Right ventricle myocardium superior (tissue), 1 donor: ENCODE measurements at places on chromosomes 3 and 15. TPM values are rescaled to one million over a fixed set of nuclear protein-coding genes. Genes with fewer than 3 reads are reported as not detected.

- no peak for DNase-seq
Observed at GRCh38 chr15:96551196-96551595, 220.7 kb downstream of the NR2F2 start.

- DNase-seq = no peak
Observed at GRCh38 chr3:46381625-46382024, 10.9 kb downstream of the CCR5 start.

- DNase-seq = no peak
Observed at GRCh38 chr15:43974852-43975251, 148.1 kb downstream of the WDR76 start.

Gene TF
- total RNA-seq = 5.6 TPM

Gene RSL24D1
- total RNA-seq = 39.6 TPM

Gene PTH1R
- total RNA-seq = 11.8 TPM
